NCI-H2081 treated with DMSO at 0.1 percent for 48 hours (cell line): ENCODE measurements at places on chromosomes 3 and 15.

GRCh38 chr3:67976663-67977062, 322.3 kb upstream of the SUCLG2 start:
- DNase-seq: no peak

GRCh38 chr15:85289677-85290365, 90.6 kb upstream of the AKAP13 start:
- DNase-seq: peak; percentile 12

GRCh38 chr3:33130144-33130543, 16.3 kb downstream of the CRTAP start:
- DNase-seq: no peak

- no peak for DNase-seq
Measured at GRCh38 chr3:34957677-34958076, 681.6 kb upstream of the ARPP21 start.

DNA sequence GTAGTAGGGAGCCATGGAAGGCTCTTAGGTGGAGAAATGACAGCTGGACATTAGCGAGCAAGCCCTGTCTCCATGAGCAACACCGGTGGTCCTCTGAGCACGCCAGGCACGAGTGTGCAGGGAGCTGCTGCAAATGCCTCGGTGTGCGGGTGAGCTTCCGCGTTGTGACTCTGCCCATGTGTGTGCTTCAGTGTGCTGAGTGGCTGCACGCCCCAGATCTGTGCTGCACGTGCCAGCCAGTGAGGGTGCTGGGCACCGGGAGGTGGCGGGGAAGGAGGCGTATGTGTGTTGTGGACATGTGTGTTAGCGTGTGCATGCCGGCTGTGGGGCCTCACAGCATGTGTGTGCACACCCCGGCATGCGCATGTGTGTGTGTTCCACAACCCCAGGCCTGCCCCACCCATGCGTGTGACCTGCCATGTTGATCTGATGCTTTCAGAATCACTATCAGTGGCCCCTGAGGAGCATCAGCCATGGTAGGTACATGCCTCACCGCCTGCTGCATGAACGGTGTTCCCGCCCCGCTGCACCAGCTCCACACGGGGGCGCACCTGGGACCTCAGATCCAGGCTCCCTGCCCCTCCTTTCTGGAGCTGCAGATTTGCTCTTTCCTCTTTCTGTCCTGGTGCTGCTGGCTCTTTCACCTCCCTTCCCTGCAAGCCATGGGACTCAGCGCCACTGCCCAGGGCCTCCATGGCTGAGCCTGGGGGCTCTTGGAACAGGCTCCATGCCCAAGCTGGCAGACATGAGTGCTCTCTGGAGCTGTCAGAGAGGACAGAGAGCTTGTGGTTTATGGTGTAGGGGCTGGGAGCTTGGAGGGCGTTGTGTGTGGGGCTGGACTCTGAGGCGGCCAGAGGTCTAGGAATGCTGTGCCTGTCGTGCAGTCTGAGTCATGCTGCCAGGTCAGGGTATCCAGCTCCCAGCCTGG, 169.4 kb downstream of the TBC1D2B start:
- no peak for DNase-seq

- no peak for DNase-seq
Measured at GRCh38 chr3:75337226-75337900, 326.8 kb upstream of the FRG2C start.

- DNase-seq: peak; percentile 2
Measured at GRCh38 chr3:12159227-12159601, 502 bp upstream of the TIMP4 start.

- no peak for DNase-seq
Measured at GRCh38 chr3:127218454-127218922, 25.6 kb downstream of the PRR23E start.
